ENCODE measurements at places on chromosomes 11 and 22. TPM values are rescaled to one million over a fixed set of nuclear protein-coding genes. Genes with fewer than 3 reads are reported as not detected.

The CPT1B gene
- total RNA-seq: 68.3 TPM

The GATD1 gene
- 51.5 TPM for total RNA-seq

The POU2AF1 gene
- not detected for total RNA-seq

The KCTD14 gene
- total RNA-seq: 12.5 TPM

The C22orf15 gene
- total RNA-seq: 0.81 TPM

The KCNE3 gene
- 4.9 TPM for total RNA-seq

The CARD18 gene
- total RNA-seq: not detected

DNA sequence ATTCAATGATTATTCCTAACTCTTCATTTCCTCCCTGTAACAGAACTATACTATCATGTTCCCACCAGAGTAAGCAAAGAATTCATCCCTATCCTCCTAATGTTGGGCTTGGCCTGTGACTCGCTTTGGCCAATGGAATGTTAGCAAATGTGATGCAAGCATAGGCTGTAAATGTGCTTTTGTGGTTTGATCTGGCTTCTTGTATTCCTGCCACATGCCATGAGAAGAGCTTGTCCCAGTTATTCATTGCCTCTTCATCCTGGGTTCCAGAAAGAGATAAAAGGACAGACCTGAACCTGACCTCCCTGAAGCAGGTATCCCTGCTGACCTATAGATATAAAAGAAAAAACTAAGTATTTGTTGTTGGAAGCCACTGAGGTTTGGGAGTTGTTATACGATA, 51.0 kb downstream of the SYTL2 start:
- H3K36me3 ChIP-seq: no peaks in the 10 kb centered on the region
- no peak overlapping the region for H3K4me3 ChIP-seq
- no peak overlapping the region for H3K27ac ChIP-seq

DNA sequence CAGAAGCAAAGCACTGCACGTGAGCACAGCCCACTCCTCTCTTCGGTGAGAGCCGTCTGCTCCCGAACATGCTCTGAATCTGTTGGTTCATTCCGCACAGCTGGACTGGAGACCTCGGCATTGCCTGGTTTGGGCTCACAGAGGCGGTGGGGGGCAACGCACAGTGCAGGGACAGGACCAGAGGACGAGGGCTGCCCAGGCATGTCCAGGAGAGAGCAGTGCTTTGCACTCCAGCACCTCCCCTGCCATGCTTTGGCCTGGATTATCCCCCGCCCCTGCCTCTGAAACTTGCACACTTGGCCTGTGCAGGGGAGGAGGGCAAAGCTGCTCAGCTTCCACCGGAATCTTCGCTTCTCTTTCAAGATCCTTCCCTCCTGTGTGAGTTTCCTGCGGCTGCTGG, 536.5 kb downstream of the BRD1 start:
- H3K36me3 ChIP-seq: peaks cover 13% of the 10 kb centered on the region
- no peak overlapping the region for H3K27ac ChIP-seq
- DNase-seq: peak; percentile 19
- H3K27me3 ChIP-seq: no peaks in the 10 kb centered on the region

DNA sequence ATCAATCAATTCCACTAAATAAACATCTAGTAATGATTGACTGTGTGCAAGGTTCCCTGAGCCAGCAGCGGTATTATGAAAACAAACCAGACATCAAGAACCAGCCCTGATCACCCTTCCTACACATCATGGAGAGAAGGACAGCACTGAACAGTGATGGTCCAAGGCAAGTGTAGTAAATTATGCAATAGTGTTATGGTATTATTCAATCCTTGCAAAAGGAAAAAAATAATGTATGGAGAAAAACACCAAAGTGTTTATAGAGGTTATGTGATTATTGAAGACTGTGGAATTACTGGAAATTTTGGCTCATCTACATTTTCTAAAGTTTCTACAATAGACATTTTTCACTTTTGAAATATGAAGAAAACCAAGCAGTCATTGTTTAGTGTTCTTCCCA, 105.3 kb downstream of the RCN1 start:
- no peaks in the 10 kb centered on the region for H3K27me3 ChIP-seq
- no peak for DNase-seq
- H3K4me3 ChIP-seq: no peak overlapping the region
- H3K36me3 ChIP-seq: no peaks in the 10 kb centered on the region
- H3K27ac ChIP-seq: no peak overlapping the region

DNA sequence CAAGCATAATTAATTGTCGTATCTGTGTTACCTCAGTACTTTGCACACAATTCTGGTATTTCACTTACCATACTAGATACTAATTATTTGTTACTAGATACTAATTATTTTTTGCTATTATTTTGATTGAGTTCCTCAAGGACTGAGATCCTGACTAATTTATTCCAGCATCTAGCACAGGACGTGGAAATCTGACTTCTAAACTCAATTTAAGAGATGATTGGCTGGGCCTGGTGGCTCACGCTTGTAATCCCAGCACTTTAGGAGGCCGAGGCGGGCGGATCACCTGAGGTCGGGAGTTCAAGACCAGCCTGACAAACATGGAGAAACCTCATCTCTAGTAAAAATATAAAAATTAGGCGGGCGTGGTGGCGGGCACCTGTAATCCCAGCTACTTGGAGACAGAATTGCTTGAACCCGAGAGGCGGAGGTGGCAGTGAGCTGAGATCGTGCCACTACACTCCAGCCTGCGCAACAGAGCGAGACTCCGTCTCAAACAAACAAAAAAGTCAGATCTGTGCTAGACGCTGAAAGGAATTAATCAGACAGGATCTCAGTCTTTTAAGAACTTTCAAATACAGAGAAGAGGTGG, 527 bp upstream of the MRPL48 start:
- H3K4me1 ChIP-seq: no peaks in the 10 kb centered on the region
- H3K4me3 ChIP-seq: peak overlapping the region; percentile 99
- H3K36me3 ChIP-seq: no peaks in the 10 kb centered on the region

GRCh38 chr11:118126082-118126838, 26.4 kb downstream of the SCN4B start:
- H3K27me3 ChIP-seq: no peaks in the 10 kb centered on the region
- no peaks in the 10 kb centered on the region for H3K4me1 ChIP-seq
- no peak overlapping the region for H3K27ac ChIP-seq
- no peak overlapping the region for H3K4me3 ChIP-seq
- H3K36me3 ChIP-seq: no peaks in the 10 kb centered on the region

- no peaks in the 10 kb centered on the region for H3K36me3 ChIP-seq
- no peak for DNase-seq
- H3K4me1 ChIP-seq: no peaks in the 10 kb centered on the region
- H3K4me3 ChIP-seq: no peak overlapping the region
Observed at GRCh38 chr11:11722246-11722645, 100.4 kb upstream of the GALNT18 start.

DNA sequence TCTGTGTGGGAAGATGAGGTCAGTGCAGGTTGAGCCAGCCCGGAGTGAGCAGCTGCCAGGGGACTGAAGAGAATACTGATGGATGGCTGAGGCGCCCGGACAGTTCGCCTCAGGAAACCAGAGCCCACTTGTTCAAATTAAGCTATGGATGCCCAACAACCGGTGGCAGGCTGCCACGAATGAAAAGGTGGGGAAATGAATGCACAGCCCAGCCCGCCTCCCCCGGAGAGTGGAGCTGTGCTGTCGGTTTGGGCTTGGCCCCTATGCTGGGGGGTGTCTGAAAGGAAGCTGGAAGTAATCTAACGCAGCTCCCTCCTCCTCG, 21.9 kb downstream of the HSPA8 start:
- H3K4me3 ChIP-seq: no peak overlapping the region
- no peaks in the 10 kb centered on the region for H3K4me1 ChIP-seq
- no peak for DNase-seq
- no peaks in the 10 kb centered on the region for H3K36me3 ChIP-seq
- H3K27ac ChIP-seq: no peak overlapping the region

- no peak overlapping the region for H3K4me3 ChIP-seq
- no peaks in the 10 kb centered on the region for H3K27me3 ChIP-seq
- no peaks in the 10 kb centered on the region for H3K36me3 ChIP-seq
- DNase-seq: no peak
- H3K4me1 ChIP-seq: no peaks in the 10 kb centered on the region
Observed at GRCh38 chr11:64492561-64492960, 98.5 kb upstream of the SLC22A12 start.

- H3K4me1 ChIP-seq: no peaks in the 10 kb centered on the region
- no peak overlapping the region for H3K4me3 ChIP-seq
- no peaks in the 10 kb centered on the region for H3K36me3 ChIP-seq
- DNase-seq: peak; percentile 15
- H3K27ac ChIP-seq: no peak overlapping the region
Observed at GRCh38 chr11:76665172-76665571, 5.4 kb downstream of the LRRC32 start.

DNA sequence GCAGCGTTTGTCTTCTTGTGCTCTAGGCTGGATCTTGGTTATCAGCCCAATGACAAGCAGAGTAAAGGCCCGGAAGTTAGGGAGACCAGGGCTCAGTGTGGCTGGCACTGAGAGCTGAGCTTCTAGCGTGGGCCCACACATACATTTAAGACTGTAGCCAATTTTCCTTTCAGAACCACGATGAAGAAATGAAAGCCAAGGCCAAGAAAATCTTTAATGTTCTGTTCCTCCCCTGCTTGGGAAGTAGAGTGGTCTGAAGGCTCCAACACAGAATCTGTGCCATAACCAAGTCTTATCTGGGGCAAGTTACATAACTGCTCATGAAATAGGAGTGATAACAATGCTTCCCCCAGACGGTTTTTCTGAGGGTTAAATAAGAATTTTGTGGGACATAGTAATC, 4.7 kb upstream of the ST3GAL4 start:
- peaks cover 13% of the 10 kb centered on the region for H3K4me1 ChIP-seq
- no peaks in the 10 kb centered on the region for H3K27me3 ChIP-seq
- peaks cover 16% of the 10 kb centered on the region for H3K36me3 ChIP-seq
- H3K27ac ChIP-seq: no peak overlapping the region
- DNase-seq: no peak

DNA sequence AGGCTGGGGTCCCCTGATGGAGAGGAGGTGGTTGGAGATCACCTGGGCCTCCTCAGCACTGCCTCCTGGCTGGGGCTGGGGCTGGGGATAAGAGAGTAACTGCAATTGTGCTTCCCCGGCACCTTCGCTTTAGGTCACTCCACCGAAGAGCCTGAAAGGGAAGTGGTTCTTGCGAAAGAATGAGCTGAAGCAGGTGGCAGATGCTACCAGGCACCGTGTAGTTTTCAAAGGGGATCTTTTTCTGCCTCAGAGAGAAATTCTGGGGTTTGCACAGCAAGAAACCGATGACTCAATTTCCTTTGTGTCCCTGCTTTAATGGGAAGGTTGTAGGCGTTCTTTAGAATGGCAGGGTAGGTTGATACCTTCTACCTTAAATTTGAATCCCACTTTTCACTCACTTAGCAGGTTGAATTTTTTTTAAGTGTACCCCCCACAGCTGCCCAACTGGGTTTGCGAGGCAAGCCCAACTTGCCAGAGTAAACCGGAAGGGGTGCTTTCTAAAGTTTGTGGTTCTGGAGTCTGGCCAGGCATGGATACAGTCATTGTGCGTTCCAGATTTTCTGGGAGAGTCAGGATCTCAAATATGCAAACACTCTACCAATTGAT, 5.3 kb downstream of the CD44 start:
- no peaks in the 10 kb centered on the region for H3K36me3 ChIP-seq
- peaks cover 10% of the 10 kb centered on the region for H3K27me3 ChIP-seq
- no peak for DNase-seq
- no peak overlapping the region for H3K27ac ChIP-seq

GRCh38 chr11:128963744-128964325, 21.2 kb upstream of the TP53AIP1 start:
- no peaks in the 10 kb centered on the region for H3K27me3 ChIP-seq
- no peak overlapping the region for H3K27ac ChIP-seq
- H3K4me3 ChIP-seq: no peak overlapping the region

- H3K4me1 ChIP-seq: peaks cover 5% of the 10 kb centered on the region
- H3K27me3 ChIP-seq: no peaks in the 10 kb centered on the region
- H3K4me3 ChIP-seq: no peak overlapping the region
- no peak for DNase-seq
- no peak overlapping the region for H3K27ac ChIP-seq
- H3K36me3 ChIP-seq: peaks cover 7% of the 10 kb centered on the region
Observed at GRCh38 chr22:38696606-38697424, 3.9 kb downstream of the JOSD1 start.

DNA sequence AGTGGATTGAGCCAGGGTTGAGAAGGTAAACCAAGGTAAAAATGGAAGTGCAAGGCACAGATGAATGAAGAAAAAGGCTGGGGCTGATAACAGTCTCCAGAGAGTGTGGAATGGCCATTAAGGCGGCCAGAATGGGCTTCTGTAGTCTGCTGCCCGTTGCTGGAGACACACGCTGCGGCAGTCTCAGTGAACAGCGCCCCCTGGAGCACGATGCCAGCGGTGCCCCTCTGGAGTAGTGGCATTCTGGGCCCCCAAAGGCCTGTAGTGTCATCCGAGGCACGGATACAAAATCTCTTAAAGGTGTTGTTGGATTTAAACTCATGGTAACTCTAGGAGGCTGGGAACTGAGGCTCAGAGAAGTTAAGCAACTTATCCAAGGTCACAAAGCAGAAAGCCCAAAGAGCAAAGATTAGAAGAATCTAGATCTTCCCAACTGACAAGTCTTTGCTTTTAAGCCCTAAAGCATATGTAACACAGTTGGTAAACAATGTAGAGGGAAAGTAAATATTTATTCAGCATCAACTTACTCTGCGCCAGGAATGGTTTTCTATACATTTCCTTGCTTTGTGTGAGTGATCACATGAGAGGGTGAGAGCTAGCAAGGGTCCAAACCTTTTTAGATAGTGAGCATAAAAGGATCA, 18.2 kb downstream of the KCNJ1 start:
- H3K4me1 ChIP-seq: no peaks in the 10 kb centered on the region
- H3K27ac ChIP-seq: no peak overlapping the region
- H3K27me3 ChIP-seq: no peaks in the 10 kb centered on the region
- H3K36me3 ChIP-seq: no peaks in the 10 kb centered on the region
- H3K4me3 ChIP-seq: no peak overlapping the region

DNA sequence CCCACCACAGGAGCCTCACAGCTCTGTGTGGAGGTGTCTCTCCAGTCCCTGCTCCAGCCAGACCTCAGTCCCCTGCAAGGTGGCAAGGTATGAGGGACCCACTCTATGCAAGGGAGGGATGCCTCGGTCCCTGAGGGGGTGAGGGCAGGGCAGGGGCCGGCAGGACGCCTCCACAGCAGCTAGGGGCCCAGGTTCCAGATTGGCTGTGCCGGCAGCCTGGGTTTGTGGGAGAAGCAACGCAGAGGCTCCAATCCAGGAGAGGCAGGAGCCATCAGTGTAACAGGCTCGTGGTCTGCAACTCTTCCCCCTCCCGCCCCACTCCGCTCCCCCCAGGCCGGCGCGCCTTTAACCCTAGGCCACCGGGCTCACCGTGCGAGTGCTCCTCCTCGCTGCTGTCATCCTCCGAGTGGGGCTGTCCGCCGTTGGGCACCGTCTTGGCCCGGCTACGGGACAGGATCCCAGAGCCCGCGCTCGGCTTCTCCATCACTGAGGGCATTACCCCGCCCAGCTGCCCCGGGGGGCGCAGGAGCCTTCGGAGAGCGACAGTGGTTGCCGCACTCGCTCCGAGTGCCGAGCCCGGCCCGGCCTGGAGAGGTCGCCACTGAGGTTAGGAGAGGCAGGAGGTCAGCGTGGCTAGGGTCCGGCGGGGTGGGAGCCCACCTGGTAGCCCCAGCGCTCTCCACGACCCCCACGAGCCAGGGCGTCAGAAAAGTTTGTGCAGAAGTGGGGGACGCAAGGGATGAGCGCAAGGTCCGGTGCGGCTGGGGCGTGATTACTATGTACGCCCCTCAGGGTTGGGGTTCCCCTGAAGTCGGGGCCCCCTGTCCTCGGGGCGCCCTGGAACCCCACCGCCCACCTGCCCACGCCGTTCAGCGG, 765 bp downstream of the RCOR2 start:
- DNase-seq: peak; percentile 92
- peak overlapping the region; percentile 96 for H3K4me3 ChIP-seq
- no peak overlapping the region for H3K27ac ChIP-seq
- H3K36me3 ChIP-seq: peaks cover 16% of the 10 kb centered on the region

- peak overlapping the region; percentile 41 for H3K4me3 ChIP-seq
- H3K4me1 ChIP-seq: no peaks in the 10 kb centered on the region
- peak; percentile 74 for DNase-seq
- no peak overlapping the region for H3K27ac ChIP-seq
- H3K36me3 ChIP-seq: no peaks in the 10 kb centered on the region
Observed at GRCh38 chr11:1573903-1574237, 1.8 kb upstream of the DUSP8 start.
